Endothelial cell of umbilical vein (primary cell): ENCODE measurements at places on chromosomes 2 and 18. TPM values are rescaled to one million over a fixed set of nuclear protein-coding genes. Genes with fewer than 3 reads are reported as not detected.

DNA sequence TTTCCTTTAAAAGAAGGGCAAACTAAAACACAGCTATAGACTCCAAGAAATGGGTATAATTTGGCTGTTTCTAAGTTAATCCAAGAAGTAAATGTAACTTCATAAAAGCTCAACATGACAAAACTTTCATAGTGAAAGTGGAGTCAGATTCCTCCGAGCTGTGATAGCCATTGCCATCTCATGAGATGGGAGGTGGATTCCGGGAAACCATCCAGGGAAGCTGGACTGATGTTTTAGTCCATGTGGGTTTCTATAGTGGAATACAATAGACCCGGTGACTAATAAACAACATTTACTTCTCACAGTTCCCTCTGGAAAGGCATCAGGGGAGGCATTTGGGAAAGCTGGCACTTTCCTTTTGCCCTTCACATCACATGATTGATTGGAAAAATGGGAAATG is 10.0 kb upstream of the LAPTM4A start:
- H3K4me3 ChIP-seq: no peak overlapping the region
- DNase-seq: no peak
- peaks cover 27% of the 10 kb centered on the region for H3K27me3 ChIP-seq
- H3K36me3 ChIP-seq: no peaks in the 10 kb centered on the region
- no peak overlapping the region for H3K27ac ChIP-seq

GRCh38 chr2:54771166-54771885 is 47.9 kb downstream of the EML6 start:
- no peaks in the 10 kb centered on the region for H3K27me3 ChIP-seq
- H3K4me3 ChIP-seq: no peak overlapping the region
- DNase-seq: peak; percentile 18

DNA sequence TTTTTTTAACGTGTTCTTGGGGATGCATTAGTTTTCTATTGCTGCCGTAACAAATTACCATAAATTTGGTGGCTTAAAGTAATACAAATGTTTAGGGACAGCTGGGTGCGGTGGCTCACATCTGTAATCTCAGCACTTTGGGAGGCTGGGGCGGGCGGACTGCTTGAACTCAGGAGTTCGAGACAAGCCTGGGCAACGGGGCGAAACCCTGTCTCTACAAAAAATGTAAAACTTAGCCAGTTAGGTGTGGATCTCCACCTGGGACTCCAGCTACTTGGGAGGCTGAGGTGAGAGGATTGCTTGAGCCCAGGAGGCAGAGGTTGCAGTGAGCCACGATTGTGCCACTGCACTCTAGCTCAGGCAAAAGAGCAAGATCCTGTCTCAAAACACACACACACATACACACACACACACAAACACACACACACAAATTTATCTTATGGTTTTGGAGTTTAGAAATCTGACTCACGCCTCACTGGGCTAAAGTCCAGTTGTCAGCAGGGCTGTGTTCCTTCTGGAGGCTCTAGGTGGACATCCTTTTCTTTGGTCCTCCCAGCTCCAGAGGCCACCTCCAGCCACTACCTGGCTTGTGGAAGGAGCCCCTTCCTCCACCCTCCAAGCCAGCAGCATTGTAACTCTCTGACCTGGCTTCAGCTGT is 76.1 kb downstream of the SEPTIN10 start:
- H3K36me3 ChIP-seq: peaks cover 4% of the 10 kb centered on the region
- no peak overlapping the region for H3K27ac ChIP-seq
- peaks cover 4% of the 10 kb centered on the region for H3K27me3 ChIP-seq

GRCh38 chr2:135890149-135890548 is 13.9 kb upstream of the MCM6 start:
- no peak overlapping the region for H3K27ac ChIP-seq
- no peaks in the 10 kb centered on the region for H3K4me1 ChIP-seq
- H3K27me3 ChIP-seq: no peaks in the 10 kb centered on the region

GRCh38 chr2:24048769-24049484 is 614 bp upstream of the FKBP1B start:
- peak overlapping the region; percentile 93 for H3K4me3 ChIP-seq
- peaks cover 23% of the 10 kb centered on the region for H3K4me1 ChIP-seq
- H3K27ac ChIP-seq: no peak overlapping the region
- DNase-seq: no peak
- H3K36me3 ChIP-seq: no peaks in the 10 kb centered on the region

GRCh38 chr2:204487447-204488229 is 57.6 kb upstream of the PARD3B start:
- DNase-seq: no peak
- H3K27me3 ChIP-seq: no peaks in the 10 kb centered on the region
- H3K36me3 ChIP-seq: no peaks in the 10 kb centered on the region

- H3K4me3 ChIP-seq: no peak overlapping the region
- DNase-seq: no peak
- no peaks in the 10 kb centered on the region for H3K4me1 ChIP-seq
- H3K27ac ChIP-seq: no peak overlapping the region
- H3K27me3 ChIP-seq: no peaks in the 10 kb centered on the region
These were observed 927.6 kb downstream of the TSN start for GRCh38 chr2:122683018-122683417.

GREB1 gene
- 0.23 and 0.58 TPM in 2 replicates for total RNA-seq

DNA sequence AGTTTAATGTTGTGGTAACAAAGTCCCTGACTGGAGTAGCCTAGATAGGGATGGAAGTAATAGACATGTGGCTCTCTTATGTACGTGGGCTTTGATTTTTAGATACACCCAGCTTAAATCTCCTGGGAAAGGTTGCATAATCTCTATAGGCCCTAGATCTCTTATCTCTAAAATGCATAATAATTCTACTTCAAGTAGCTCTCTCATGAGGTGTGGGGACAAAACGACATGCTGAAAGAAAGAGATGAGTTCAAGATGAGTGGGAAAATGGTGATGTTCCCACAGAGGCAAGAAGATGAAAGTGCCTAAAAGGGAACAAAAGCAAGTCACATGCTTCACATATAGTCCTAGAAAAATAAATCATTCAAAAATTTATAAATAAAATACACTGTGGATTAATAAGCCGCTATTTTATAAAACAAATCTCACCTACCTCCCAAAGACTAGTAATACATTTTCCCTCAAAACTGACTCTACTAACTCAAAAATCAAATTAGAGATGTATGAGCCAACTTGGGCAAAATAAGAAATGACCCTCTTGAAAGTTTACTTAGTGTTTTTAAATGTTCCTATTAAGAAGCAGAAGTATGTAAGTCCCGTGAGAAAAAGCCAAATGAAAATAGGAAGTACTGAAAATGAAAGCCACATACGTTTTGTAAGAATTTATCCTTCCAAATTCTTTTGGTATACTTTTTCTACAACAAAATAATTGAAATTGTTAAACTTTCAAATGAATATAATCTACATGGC is 148.2 kb upstream of the ITGA4 start:
- H3K27ac ChIP-seq: no peak overlapping the region
- DNase-seq: no peak
- peaks cover 2% of the 10 kb centered on the region for H3K27me3 ChIP-seq
- H3K36me3 ChIP-seq: no peaks in the 10 kb centered on the region
- H3K4me1 ChIP-seq: no peaks in the 10 kb centered on the region

DNA sequence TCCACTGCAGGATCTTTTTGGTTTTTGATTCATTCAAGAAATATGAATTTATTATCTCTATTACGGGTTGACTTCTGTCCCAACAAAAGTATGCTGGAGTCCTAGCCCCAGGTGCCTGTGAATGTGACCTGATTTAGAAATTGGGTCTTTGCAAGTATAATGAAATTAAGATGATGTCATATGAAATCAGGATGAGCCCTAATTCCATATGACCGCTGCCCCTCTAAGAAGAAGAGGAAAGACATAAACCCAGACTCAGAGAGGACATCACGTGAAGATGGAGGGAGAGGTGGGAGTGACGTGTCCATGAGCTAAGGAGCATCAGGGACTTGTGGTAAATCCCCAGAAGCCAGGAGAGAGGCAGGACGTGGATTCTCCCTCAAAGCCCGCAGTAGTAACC is 287.1 kb downstream of the LPIN1 start:
- H3K4me1 ChIP-seq: no peaks in the 10 kb centered on the region
- no peak for DNase-seq
- no peak overlapping the region for H3K4me3 ChIP-seq
- no peaks in the 10 kb centered on the region for H3K27me3 ChIP-seq
- H3K36me3 ChIP-seq: no peaks in the 10 kb centered on the region
- H3K27ac ChIP-seq: no peak overlapping the region

PLA2R1 gene
- 14.4 and 15.6 TPM in 2 replicates for total RNA-seq

PDE11A gene
- total RNA-seq: 0.25 and 0.51 TPM in 2 replicates

GRCh38 chr18:23568281-23569138 is 17.8 kb downstream of the NPC1 start:
- H3K27ac ChIP-seq: no peak overlapping the region
- H3K27me3 ChIP-seq: no peaks in the 10 kb centered on the region
- H3K36me3 ChIP-seq: no peaks in the 10 kb centered on the region
- H3K4me3 ChIP-seq: no peak overlapping the region
- DNase-seq: no peak
- no peaks in the 10 kb centered on the region for H3K4me1 ChIP-seq

- no peak overlapping the region for H3K27ac ChIP-seq
- H3K36me3 ChIP-seq: no peaks in the 10 kb centered on the region
- no peak for DNase-seq
These were observed 46.6 kb upstream of the TANC1 start for GRCh38 chr2:158921599-158922408.

KIF3C gene
- 40.7 and 42.1 TPM in 2 replicates for total RNA-seq

- H3K36me3 ChIP-seq: peaks cover 28% of the 10 kb centered on the region
- H3K4me3 ChIP-seq: no peak overlapping the region
- H3K27me3 ChIP-seq: no peaks in the 10 kb centered on the region
- DNase-seq: no peak
These were observed 8.8 kb downstream of the ODC1 start for GRCh38 chr2:10439185-10439879.

DNA sequence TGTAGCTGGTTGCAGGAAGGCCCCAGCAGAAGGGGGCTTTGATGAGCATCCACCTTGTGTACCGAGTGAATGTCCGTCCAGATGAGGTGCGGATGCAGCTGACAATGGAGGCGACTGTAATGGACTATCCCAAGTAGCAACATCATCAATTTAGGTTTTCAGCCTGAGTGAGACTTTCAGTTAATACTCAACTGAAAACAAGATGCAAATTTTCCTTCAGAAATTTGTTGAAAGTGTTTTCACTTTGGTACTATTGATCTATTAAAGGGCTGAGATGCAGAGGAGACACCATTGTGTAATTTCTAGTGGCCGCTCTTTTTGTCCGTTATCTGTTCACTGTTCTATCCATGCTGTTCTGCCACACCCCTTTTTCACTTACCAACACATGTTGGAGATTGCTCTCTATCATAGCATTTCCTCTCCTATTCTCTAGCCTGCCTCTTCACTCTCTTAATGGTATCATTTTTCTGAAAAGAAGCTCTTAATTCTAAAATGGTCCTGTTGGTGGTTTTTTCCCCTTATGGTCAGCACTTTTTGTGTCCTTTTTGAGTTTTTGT is 12.0 kb upstream of the CASP8 start:
- no peaks in the 10 kb centered on the region for H3K27me3 ChIP-seq
- no peak overlapping the region for H3K4me3 ChIP-seq
- no peak overlapping the region for H3K27ac ChIP-seq
- no peak for DNase-seq

DNA sequence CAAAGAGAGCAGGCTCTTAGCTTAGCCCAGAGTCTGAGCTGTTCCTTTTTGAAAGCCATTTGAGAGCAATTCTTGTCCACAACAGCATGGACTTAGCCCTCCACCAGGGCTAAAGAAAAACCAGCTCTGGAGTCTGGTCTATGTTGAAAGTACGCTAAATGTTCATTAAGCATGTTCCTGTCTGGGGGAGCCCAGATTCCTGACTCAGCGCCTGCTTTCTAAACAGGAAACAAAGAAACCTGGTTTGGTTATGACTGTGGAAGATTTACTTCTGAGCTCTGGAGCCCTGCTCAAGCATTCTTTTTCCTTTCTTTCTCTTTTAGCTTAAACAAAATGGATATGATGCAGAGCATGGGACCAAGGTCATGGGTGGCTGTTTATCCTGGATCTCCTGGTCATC is 279.8 kb downstream of the RBM43 start:
- no peak for DNase-seq
- no peaks in the 10 kb centered on the region for H3K4me1 ChIP-seq
- H3K4me3 ChIP-seq: no peak overlapping the region
- H3K36me3 ChIP-seq: no peaks in the 10 kb centered on the region
